KG1 (cell line): ENCODE measurements at places on chromosomes 2 and 18.
A peak's percentile ranks its signal among the peaks of the same experiment; 100 is the strongest.

DNA sequence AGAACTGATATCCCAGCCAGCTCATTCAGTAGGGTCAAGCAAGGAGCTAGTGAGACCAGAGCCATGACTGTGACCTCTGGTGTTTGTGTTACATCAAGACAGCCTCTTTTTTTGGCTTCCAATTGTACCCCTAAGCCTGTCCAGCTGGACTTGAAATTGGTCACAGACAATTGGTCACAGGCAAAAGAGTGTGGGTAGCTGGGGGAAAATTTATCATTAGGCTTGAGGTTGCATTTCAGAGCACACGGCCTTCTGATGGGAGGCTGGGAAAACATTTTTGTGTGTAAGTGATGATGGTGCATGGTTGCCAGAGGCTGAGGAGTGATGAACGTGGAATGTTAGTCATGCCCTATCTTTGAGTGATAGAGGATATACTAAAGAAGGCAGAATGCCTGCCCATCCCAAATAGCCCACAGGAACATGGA is 285.1 kb upstream of the SLC14A2 start:
- no peak for DNase-seq

- DNase-seq: no peak
Measured at GRCh38 chr2:111143107-111143842, 22.6 kb downstream of the BCL2L11 start.

DNA sequence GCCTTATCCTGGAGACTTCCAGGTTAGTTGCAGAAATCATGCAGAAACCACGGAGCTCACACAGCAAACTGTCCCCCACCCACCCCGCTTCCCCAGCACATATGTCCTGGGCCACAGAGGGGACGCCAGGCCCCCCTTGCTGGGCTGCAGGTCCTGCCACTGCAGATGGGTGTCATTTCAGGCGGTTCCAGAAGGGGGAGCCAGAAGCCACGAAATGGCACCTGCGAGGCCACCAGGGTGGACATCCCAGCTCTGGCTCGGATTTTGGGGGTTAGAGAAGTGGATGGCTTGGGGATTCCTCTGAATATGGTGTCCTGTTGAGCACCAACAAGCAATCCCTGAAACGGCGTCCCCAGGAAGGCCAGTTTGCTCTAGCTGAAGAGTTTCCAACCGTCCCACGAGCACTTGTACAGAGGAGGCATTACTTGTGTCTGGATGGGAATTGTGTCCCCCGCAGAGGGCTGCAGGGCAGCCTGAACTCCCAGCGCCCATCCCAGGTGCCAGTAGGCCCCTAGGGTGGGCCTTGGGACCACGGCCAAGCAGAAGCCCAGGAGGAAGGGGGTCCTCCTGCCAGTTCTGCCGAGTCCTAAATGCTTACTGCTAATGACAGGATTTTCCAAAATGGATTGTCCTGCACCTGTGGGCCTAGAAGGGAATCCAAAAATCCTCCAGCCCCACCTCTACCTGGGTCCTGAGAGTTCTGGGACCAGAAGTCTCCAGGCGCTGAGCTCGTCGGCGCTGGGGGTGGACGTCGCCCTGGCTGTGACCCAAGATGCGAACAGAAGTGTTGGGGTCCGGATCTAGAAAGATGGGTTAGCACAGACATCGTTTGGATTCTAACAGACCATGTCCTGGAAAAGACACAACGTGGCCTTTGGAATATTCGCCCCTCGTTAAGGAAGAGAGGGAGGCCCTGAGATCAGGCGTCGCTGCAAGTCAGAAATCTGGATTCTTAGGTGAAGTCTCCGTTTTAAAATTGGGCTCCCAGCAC is 14.6 kb upstream of the NFATC1 start:
- peak; percentile 65 for DNase-seq

DNA sequence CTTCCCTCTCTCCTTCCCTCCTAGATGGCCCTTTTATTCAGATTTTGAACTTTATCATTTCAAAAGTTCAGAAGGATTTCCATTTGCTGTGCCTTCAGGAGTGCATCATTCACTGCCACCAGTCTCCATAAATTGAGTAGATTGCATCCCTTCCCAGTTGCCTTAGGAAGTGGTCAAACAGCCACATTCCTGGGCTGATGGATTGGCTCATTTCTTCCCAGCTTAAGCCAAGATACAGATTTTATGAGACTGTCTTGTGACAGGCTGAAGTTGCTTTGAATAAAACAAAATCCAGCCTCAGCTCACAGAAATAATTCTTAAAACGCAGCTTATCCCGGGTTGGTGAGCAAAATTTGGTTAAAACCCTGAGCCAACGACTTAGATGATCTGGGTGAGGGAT is 9.8 kb downstream of the NRP2 start:
- no peak for DNase-seq

GRCh38 chr2:181374781-181375675 is 82.2 kb upstream of the ITGA4 start:
- DNase-seq: no peak

- DNase-seq: no peak
Measured at GRCh38 chr2:65377556-65378192, 54.7 kb downstream of the SPRED2 start.

DNA sequence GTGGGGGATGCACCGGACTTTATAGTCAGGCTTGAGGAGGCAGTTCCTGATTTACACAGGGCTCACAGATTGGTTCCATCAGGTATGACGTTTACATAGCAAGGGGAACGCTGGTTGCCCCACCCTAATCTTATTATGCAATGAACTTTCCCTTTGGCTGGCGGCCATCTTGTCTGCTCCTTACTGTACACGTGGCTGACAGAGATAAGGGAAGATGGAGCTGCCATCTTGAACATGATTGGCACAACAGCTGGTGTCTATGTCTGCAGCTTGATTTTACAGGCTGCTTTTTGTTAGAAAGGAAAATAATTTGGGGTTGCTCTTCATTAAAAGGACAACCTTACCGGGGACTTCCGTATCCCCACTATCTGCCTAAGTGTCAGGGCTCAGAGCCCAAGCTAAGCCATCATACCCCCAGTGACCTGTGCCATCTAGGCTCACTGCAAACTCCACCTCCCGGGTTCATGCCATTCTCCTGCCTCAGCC is 33.5 kb upstream of the ATG16L1 start:
- DNase-seq: no peak
